ENCODE measurements at places on chromosomes 7 and 10. TPM values are rescaled to one million over a fixed set of nuclear protein-coding genes. Genes with fewer than 3 reads are reported as not detected.

Gene OR6V1
- not detected for polyA plus RNA-seq

Gene MBLAC1
- 1.5 TPM for polyA plus RNA-seq

Gene FAM171A1
- polyA plus RNA-seq = 28.8 TPM

Gene CFAP69
- polyA plus RNA-seq = 1.9 TPM

Gene NEUROG3
- polyA plus RNA-seq = not detected

Gene AKR1C4
- polyA plus RNA-seq = not detected

Gene ARMC3
- polyA plus RNA-seq = not detected

Gene TMEM178B
- polyA plus RNA-seq = 0.57 TPM

Gene CYP2C8
- polyA plus RNA-seq = 0.49 TPM

Measured in hindlimb muscle (tissue), 1 donor.